ENCODE measurements at places on chromosomes 1 and 21. TPM values are rescaled to one million over a fixed set of nuclear protein-coding genes. Genes with fewer than 3 reads are reported as not detected.

GRCh38 chr1:46448109-46448911 is 41.3 kb upstream of the DMBX1 start:
- ATAC-seq, result no peak

DNA sequence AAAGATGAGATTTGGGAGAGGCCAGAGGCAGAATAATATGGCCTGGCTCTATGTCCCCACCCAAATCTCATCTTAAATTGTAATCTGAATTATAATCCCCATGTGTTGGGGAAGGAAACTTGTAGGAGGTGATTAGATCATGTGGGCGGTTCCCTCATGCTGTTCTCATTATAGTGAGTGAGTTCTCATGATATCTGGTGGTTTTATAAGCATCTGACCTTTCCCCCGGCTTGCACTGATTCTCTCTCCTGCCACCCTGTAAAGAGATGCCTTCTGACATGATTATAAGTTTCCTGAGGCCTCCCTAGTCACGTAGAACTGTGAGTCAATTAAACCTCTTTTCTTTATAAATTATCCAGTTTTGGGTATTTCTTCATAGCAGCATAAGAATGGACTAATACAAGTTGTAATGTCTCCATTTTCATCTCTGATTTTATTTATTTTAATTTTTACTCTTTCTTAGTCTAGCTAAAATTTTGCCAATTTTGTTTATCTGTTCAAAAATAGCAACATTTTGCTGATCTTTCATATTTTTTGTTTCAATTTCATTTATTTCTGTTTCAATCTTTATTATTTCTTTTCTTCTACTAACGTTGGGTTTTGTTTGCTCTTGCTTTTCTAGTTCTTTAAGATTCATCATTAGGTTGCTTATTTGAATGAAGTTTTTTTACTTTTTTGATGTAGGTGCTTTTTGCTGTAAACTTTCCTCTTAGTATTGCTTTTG is 67.0 kb upstream of the ZRANB2 start:
- ATAC-seq, result no peak

Gene UBL4B
- not detected for total RNA-seq

GRCh38 chr1:109654519-109654918 is 1.4 kb upstream of the GSTM4 start:
- no peak for ATAC-seq
